ENCODE measurements at places on chromosomes 13 and 19.

GRCh38 chr13:50990818-50991506 is 81.4 kb downstream of the RNASEH2B start:
- DNase-seq: peak; percentile 48

GRCh38 chr13:100128373-100128772 is 39.5 kb downstream of the PCCA start:
- DNase-seq: no peak

DNA sequence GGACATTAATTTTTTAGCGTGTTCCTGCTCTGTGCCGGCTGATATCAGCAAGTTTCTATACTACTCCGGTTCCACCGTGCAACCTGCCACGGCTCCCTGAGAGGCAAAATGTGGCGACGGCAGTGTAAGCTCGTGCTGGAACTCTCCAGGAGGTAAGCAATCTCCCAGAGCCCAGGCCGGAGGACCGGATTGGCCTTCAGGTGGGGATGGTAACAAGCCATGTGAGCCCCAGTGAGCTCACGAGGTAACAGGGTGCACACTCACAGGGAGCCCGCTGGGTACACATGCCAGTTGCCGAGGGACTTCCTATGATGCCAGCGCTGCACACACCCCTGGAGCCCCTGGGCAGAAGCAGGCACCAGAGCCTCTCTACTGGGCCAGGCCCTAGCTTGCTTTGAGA is 38.5 kb downstream of the NAXD start:
- no peak for DNase-seq

DNA sequence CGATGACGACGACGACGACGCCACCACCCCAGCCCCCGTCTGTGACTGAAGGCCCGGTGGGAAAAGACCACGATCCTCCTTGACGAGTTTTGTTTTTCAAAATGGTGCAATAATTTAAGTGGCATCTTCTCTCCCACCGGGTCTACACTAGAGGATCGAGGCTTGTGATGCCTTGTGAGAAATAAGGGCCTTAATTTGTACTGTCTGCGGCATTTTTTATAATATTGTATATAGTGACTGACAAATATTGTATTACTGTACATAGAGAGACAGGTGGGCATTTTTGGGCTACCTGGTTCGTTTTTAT is 2.5 kb downstream of the KLF2 start:
- no peak for DNase-seq

GRCh38 chr13:23161481-23161825 is 19.3 kb upstream of the SGCG start:
- no peak for DNase-seq

- DNase-seq: no peak
These were observed 19.6 kb upstream of the PTPRS start for GRCh38 chr19:5360003-5360780.

GRCh38 chr19:16118489-16119033 is 6.9 kb downstream of the RAB8A start:
- DNase-seq: no peak

GRCh38 chr13:41696163-41697003 is 239.0 kb downstream of the RGCC start:
- peak; percentile 16 for DNase-seq

DNA sequence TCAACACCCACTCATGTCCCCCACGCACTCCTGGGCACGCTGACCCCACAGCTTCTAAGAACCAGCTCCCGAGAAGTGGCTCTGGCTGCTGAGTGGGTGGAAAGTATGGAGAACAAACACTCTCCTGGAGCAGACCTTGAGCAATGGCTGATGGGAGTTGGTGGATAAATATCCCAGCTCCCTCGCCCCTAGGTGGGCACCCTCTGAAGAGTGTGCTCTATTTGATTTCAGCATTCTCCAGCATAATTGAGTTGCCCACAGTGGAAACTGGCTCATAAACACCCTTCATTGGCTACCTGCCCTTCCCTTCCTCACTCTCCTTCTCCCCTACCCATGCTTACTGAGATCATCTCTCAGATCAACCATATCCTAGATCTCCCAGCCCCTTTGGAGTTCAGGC is 41.5 kb upstream of the ADGRE5 start:
- DNase-seq: no peak

GRCh38 chr19:56272161-56272798 is at the start of gene EDDM13:
Gene EDDM13 (plus strand): TSS chr19:56272748. CDS start chr19:56272835, 87 bp downstream.
- DNase-seq: no peak

DNA sequence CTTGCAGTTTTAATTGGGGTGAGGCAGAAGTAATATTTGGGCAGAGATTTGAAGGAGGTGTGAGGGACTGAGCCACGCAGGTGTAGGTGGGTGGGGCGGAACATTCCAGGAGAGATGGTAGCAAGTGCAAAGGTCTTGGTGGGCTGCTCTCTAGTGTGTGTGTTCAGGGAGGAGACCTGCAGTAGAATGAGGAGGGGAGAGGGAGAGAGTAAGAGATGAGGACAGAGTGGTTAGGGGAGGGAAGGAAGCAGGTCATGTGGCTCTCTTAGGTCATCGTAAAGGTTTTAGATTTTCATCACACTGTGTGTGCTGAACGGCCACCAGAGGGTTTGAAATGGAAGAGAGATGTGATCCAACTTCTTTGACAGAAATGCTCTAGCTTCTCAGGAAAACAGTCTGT is 33.5 kb downstream of the WASF3 start:
- DNase-seq: no peak

All from SK-N-DZ (cell line).